ENCODE measurements at places on chromosomes 5 and 9.

GRCh38 chr9:117963493-117964090, 259.4 kb downstream of the TLR4 start:
- DNase-seq = no peak

- DNase-seq = no peak
Measured at GRCh38 chr9:72537011-72537545, 15.7 kb downstream of the TMC1 start.

DNA sequence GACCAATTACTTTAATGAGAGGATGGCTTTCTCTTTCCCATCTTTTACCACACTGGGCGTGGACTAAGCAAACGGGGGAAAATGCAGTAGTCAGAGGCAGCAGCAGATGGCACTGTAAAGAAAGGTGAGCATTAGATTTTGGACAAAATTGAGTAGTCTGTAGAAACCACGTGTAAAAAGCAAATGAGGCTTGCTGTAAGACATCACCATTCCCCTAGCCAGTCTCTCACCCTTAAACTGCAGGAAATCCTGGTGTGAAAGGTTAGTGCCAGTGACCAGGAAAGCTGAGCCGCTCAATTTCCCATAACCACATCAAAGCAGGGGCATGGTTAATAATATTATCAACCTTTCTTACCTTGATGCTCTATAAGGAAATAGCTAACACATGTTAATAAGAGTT, 31.8 kb downstream of the SPATA31C2 start:
- no peak for DNase-seq

- DNase-seq = no peak
Measured at GRCh38 chr9:11318946-11319345, 706.1 kb upstream of the PTPRD start.

DNA sequence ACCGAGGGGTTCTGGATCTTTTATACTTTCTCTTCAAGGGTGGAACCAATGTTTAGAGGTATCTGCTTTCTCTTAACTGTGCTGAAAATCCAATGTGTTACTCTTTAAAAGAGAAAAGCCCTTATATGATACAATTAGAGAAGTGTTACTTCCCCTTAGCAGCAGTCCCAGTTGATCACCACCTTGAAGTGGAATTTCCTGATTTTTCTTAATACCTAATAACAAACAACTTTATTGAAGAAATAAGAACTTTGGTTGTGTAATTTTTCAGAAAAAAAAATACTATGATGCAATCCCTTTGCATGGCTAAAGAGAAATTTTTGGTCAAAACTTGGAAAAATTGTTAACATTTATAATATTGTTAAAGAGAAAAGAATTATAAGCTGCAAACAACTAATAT, 24.7 kb downstream of the SLC1A3 start:
- DNase-seq = no peak

- no peak for DNase-seq
Measured at GRCh38 chr5:145324101-145324500, 511.0 kb downstream of the PRELID2 start.

- DNase-seq = no peak
Measured at GRCh38 chr5:39755986-39756385, 331.2 kb upstream of the DAB2 start.
